ENCODE measurements at places on chromosomes 4 and X.

GRCh38 chr4:182242787-182243186 is 415 bp upstream of the TENM3 start:
- no peak for DNase-seq

DNA sequence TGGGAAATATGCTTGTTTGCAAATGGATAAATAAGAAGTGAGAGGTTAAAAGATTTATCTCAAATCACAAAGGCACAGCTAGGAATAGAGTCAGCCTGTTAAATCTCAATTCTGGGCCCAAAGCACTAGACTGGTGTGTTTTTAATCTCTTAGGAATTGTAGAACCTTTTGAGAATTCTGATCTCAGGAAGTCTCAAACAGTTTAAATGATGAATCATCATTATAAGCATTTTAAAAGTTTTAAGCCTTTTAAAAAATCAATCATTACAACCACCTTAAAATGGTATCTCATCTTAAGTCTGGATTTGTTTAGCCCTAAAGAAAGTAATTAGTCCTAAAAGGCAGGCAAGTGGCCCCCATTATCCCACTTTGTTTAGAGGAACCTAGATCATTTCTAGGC is 17.8 kb downstream of the DGKK start:
- DNase-seq: no peak

DNA sequence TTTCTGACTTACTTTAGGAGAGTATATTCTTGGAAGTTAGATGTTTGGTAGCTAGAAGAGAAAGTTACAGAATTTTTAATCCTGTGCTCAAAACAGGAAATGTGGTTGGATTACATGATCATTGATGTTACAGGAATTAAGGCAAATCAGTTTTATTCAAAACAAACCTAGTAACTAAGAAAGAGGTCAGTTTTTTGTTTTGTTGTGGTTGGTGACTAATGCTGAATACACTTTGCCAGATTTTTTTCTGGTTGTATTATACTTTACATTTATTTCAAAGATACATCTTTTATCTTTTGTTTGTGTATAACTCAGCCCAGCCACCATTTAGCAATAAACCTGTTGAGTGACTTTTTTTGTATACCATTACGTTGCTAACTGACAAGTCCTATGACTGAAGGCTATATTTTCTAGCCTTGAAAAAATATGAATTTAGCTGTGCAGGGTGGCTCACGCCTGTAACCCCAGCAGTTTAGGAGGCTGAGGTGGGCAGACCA is 116.7 kb downstream of the KLHL8 start:
- DNase-seq: peak; percentile 70

DNA sequence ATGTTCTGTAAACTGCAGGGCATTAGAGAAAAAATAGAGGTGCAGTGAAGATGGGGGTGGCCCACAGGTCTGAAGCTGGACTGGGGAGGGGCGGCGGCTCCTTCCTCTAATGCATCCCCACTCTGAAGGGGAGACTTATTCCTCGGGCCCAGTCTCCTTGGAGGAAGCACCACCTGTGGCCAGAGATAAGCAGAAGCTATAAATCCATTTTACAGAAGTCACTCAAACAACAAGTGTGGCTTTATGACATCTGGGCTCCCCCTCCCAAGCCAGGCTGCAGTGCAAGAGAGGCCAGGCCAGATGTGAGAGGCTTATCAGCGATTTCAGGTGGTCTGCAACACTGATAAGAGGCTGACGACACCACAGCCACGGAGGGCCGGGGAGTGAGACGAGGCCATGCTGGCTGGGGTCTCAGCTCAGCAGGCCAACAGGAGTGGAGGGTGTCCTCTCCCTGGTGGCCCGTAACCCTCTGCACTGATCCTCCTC is 15.8 kb downstream of the CYTL1 start:
- no peak for DNase-seq

GRCh38 chr4:8373270-8373972 is 67.1 kb downstream of the ACOX3 start:
- DNase-seq: no peak

Measured in CD4-positive, alpha-beta T cell treated with Interferon alpha-2 for 1 hour (primary cell).